NCI-H1092 (cell line): ENCODE measurements at places on chromosomes 12 and 14.

DNA sequence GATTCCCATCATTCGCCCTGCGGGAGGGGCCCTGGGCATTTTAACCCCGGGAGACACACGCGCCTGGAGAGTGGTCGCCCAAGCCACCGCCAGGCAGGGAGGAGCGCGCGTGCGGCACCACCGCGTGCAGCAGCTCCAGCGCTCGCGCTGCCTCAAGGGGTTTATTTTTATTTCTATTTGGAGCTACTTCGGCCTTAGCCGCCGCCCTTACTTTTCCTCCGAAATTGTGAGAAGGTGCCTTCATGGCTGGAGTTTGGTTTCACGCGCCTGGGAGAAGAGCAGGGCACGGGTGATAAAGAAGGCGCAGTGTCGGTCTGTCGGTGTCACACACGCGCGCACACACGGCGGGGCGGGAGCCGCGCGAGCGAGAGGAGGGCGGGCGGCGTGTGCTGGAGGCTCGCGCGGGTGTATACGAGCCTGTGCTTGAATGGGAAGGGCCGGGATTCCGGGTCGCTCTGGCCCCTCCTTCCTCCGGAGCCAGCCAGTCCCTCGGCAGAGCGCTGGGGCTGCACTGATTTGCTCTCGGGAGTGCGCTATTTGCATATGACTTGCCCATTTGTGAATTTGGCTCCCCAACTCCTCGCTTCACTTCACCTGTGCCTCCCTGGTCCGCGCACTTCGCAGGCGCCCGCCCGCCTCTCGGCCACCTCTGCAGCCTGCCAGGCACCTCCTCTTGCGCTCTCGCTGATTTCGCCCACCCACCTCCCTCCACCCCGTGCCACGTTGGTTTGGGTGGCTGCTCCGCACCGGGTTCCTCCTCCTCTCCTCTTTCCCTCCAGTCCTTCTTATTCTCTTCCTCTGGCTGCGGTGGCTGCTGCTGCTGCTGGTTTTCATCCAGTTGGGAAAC, 932.3 kb downstream of the DIO2 start:
- DNase-seq = peak; percentile 89

DNA sequence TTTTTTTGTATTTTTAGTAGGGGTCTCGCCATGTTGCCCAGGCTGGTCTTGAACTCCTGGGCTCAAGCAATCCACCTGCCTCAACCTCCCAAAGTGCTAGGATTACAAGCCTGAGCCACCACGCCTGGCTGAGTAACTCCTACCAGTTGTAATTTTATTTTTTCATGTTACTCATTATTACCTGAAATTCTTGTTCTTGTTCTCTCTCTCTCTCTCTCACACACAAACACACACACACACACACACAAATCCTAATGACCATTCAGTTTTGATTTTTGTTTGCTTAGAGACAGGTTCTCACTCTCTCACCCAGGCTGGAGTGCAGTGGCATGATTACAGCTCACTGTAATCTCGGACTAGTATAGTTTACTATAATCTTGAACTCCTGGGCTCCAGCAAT, 30.2 kb downstream of the DNAL1 start:
- no peak for DNase-seq

- DNase-seq = no peak
Measured at GRCh38 chr14:61586544-61587055, 108.7 kb upstream of the HIF1A start.

GRCh38 chr12:43072431-43072830, 479.6 kb downstream of the ADAMTS20 start:
- no peak for DNase-seq

GRCh38 chr12:84786622-84787021, 126.0 kb downstream of the SLC6A15 start:
- no peak for DNase-seq

GRCh38 chr14:103576371-103577024, 13.7 kb downstream of the COA8 start:
- no peak for DNase-seq

- DNase-seq = no peak
Measured at GRCh38 chr14:55339770-55340169, 68.5 kb downstream of the FBXO34 start.

GRCh38 chr14:67851785-67852410, 32.3 kb downstream of the RAD51B start:
- no peak for DNase-seq

- no peak for DNase-seq
Measured at GRCh38 chr14:52014601-52015267, 25.4 kb downstream of the RTRAF start.

GRCh38 chr12:53733807-53734200, 6.6 kb upstream of the CALCOCO1 start:
- DNase-seq = no peak

DNA sequence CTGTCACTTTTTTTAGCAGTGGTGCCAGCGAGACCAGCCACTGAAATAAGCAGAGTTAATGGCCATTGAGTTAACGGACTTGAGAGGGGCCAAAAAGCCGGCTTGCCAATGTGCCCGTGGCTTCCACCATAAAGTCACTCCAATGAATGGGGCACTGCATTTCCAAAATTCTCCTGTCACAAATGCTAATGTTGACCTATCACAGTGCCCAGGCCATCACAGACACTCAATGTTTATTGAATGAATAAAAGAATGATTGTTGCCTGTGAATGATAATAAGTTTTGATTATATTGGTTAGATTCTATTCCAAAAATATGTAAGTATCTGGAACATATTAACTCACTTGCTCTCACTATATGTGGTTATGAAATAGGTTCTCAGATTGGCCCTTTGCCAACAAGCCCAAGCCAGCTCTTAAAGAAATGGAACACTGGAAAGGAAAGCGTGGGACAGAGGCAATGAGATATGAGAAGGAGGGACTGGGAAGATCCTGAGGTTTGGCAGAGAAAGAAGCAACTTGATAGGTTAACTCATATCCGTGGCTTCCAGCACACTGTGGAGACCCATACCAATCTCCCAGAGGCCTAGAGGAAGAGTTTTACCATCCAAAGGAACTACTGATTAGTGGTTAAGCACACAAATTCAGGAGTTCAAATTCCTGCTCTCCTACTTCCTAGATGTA, 108.7 kb downstream of the BTG1 start:
- DNase-seq = no peak

DNA sequence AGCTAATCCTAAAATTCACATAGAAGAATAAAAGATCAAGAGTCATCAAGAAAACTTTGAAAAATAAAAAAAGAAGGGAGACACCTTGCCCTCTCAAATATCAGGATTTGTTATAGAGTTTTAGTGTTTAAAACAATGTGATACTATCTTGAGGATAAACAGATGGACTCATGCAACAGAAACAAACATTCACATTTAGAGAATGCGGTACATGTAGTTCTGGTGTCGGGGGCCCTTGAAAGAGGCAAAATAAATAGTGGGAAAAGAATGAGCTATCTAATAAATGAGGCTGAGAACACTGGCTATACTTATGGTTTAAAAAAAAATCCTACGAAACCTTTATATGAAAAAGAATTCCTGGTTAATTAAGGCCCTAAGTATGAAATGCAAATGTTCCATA, 127.7 kb downstream of the LLPH start:
- DNase-seq = no peak

DNA sequence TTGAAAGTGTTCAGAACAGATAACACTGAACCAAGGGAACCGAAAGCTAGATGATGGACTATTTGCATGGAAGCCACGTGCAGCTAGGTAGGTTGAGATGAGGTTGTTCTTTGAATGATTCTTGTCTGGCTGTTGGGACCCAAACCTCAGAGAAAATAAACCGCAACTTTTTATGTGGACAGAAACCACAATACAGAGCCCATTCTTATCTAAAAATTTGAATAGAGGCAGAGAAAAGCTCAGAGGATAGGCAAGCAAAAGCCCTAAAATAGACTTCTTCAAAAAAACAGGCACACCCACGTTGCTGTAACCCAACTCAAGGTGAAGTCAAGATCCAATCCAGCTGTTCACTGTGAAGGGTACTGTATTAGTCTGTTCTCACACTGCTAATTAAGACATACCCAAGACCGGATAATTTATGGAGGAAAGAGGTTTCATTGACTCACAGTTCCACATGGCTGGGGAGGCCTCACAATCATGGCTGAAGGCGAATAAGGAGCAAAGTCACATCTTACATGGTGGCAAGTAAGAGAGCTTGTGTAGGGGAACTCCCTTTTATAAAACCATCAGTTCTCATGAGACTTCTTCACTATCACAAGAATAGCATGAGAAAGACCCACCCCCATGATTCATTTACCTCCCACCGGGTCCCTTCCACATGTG, 353.8 kb downstream of the AACS start:
- DNase-seq = no peak

GRCh38 chr14:89269404-89269803, 147.6 kb downstream of the FOXN3 start:
- no peak for DNase-seq

DNA sequence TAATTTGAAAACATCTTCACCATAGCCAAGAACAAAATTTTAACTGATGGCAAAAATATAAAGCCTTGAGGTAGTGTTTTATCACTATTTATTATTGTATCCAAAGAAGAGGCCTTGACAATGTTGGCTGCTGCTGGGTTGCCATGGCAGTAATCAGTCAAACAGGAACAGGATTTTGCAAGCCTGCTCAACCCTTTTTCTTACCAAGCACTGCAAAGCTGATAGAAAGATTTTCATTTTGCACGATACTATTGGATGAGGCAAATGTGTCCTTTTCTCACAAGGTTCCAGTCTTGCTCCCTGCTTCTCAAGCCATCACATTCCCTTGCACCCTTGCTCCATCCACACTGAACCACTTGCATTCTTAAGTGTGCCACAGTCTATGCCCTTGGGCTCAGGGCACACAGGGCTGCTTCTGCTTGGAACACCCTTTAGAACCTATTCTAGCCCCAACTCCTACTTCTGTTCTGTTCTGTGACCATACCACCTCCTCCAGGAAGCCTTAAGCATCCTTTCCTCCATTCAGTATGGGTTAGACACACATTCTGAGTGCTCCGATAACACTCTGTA, 76.5 kb upstream of the AMIGO2 start:
- DNase-seq = no peak

DNA sequence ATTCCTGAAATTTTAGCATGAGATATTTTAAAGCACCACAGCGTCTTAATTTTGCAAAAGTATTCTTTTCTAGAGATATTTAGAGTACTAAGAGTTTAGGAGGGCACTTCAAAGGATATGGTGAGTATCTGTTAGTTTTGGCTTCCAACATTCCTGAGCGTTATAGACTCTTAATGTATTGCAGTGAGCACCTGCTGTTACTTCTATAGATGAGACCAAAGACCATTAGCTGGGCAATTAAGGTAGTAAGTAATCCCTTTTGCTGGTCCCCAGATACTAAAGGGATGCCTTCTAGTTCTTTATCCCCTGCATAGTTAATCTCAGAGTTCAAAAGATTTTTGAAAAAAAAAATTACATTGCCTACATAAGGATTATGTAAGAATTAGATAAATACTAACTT, 975.6 kb downstream of the GALC start:
- DNase-seq = no peak

DNA sequence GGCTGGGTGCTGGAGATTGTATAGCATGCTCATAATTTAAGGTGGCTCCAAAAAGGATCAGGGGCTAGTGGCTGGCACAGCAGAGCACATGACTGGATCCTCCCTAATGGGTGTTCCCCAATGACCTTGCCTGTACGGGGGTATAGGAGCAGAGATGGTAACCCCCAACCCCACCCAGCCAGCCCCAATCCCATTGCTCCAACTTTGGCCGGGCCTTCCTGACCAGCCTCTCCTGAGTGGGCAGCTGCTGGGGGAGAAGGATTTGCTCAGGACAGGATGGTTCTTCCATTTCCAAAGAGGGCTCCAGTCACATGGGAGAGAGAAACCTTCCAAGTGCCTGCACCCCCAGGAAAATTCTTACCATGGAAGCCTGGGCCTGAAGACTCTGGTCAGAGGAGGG, 15.3 kb upstream of the NR4A1 start:
- DNase-seq = no peak

DNA sequence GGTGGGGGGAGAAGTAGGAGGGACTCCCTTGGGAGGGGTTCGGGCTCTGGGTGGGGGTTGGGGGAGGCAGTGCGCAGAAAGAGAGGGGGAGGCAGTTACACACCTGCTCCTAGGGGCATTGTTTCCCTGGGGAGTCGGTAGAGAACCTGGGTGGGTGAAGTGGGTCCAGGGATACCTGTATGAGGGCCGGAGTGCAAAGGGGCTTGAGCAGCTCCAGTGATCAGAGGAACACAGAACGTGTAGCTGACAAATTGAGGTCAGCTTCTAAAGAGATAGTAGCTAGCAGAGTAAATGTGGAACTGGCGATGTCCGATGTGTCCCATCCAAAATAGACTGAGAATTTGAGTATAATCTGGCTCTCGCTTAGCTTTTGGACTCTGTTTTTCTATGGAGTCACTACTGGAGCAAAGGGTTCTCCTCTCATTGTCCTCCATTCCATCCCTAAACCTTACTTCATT, 502 bp downstream of the SMARCD1 start:
- DNase-seq = no peak

DNA sequence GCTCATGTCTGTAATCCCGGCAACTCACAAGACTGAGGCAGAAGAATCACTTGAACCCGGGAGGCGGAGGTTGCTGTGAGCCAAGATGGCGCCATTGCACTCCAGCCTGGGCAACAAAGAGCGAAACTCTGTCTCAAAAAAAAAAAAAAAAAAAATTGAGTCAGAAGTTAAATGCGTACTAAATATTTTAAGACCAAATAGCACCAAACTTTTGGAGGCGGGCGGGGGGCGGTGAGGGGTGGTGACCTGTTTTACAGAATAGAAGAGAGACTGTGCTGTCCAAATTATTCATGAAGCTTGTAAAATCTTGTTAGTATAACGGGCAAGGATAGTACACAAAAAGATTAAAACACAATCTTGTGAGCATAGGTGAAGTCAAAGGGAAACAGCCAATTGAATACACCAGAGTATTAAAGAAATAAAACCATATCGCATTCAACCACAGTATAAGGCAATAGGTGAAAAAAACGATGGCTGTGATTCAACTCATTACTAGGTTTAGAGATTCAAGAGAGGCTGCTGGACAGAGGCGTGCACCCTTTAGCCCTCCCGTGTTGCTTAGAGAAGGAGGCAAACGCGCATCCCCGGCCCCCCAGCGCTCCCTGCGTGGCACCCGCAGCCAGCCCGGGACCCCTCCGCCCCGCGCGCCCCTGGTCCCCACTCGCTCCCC, 571 bp downstream of the ZNF891 start:
- no peak for DNase-seq

- DNase-seq = peak; percentile 48
Measured at GRCh38 chr12:26938701-26939062, 412 bp downstream of the FGFR1OP2 start.

GRCh38 chr14:99233222-99234035, 38.6 kb downstream of the BCL11B start:
- DNase-seq = no peak

- no peak for DNase-seq
Measured at GRCh38 chr12:40229690-40230651, 5.2 kb downstream of the LRRK2 start.
